ENCODE measurements at places on chromosomes 1 and 21.

DNA sequence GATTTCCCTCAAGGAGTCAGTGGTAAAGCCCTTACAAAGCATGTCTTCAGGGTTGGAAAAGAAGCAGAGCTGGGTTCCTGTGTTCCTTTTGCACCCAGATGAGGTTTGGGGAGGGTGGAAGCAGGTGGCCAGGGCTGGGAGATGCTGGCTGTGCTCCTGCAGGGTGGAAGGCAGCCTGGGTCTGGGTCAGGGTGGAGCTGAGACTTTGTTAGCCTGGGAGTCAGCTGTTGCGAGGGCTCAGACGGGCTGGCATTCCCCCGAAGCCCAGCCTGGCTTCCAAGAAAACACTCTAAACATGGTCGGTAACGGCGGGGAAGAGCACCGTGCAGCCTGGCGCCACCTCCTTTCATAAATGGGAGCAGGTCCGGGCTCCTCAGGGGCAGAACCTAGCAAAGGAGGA is 43.7 kb upstream of the EPS8L3 start:
- DNase-seq = no peak

DNA sequence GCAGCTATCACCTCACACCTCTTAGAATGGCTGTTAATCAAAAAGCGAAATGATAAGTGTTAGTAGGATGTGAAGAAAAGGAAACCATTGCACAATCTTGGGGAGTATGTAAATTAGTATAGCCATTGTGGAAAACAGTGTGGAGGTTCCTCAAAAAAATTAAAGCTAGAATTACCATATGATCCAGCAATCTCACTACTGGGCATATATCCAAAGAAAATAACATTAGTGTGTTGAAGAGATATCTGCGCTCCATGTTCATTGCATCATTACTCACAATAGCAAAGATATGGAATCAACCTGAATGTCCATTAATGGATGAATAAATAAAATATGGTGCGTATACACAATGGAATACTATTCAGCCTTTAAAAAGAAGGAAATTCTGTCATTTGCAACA is 68.9 kb downstream of the SNRPE start:
- DNase-seq = no peak

DNA sequence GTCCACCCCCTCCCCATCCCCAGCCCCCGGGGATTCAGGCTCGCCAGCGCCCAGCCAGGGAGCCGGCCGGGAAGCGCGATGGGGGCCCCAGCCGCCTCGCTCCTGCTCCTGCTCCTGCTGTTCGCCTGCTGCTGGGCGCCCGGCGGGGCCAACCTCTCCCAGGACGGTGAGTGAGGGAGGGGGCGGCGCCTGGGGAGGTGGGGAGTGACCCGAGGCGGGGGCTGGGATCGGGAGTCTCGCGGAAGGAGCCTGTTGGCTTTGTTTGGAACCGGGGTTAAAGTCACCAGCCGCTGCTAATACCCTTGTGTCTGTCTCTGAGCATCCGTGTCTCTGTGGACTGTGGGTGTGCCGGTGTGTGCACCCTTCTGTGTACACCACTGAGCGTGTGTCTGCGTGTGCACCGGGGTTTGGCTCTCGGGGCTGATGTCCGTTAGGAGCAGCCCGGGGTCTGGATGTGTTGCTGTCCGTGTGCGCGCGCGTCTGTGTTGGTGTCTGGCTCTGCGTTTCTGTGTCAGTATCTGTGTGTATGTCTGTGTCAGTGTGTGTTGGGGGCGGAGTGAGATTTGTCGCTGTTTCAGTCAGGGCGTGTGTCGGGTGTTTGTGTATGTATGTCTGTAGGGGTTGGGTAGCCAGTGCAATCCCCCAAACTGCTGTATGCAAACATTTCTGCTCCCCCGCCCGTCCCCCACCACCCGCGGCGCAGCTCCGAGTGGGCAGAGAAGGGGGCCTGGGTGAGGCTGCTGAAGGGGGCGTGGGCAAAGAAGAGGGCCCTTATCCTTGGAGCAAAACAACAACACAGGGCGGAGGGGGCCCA is 480 bp downstream of the CADM3 start:
- DNase-seq = no peak

- no peak for DNase-seq
Measured at GRCh38 chr1:54571803-54572541, 23.9 kb downstream of the ACOT11 start.

DNA sequence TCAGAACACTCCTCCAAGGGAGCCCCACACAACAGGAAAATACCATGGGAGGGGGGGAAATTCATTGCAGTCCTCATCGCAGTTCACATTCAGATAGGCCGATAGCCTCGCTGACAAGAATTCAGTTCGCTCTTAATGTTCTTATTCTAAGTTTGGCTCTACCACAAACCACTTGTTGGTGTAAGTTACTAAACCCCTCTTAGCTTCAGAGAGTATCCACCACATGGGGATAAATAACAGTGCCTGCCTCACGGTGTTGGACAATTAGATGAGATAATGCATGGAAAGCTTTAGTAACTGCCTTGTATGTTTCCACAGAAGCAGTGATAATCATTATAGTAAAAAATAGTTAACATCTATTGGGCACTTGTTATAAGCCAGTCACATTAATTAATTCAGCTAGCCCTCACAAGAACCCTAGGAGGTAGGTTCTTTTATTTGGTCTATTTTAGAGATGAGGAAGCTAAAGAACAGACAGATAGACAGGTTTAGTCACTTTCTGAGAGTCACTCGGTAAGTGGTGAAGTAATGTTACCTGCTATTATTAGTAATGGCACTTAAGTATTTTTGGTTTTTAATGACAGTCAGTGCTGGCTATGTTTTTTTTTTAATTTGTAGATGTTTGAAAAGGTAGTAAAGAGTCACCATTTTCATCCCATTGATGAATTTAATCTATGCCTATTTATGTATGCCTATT is 10.1 kb downstream of the VAV3 start:
- no peak for DNase-seq

- no peak for DNase-seq
Measured at GRCh38 chr1:184212649-184213314, 161.3 kb downstream of the TSEN15 start.

GRCh38 chr1:2874607-2875480 is 73.4 kb upstream of the TTC34 start:
- DNase-seq = no peak

- no peak for DNase-seq
Measured at GRCh38 chr21:34617753-34618339, 2.9 kb upstream of the RCAN1 start.

- DNase-seq = no peak
Measured at GRCh38 chr1:204760350-204760749, 74.8 kb upstream of the LRRN2 start.

GRCh38 chr1:157584503-157584902 is 13.4 kb downstream of the FCRL4 start:
- no peak for DNase-seq

Measured in iPS DF 19.7 (cell line).